ENCODE measurements at places on chromosomes 2 and 18.

DNA sequence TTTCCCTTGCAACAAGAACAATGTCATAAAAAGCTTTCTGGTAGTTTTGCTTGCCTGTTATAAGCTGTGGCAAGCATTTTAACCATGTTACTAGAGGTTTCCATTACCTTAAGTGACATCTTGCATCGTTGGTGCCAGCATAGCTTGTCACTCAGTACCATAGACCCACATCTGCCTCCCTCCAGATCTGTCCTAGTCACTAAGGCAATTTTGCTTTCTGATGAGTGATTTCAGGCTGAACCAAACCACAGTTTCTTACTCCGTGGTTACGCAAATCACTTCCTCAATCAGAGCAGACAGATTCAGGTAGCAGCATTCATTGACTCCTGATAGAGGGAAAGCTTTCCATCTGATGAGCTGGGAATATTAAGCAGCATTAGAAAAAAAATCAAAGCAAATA lies 1057.5 kb upstream of the FAM98A start:
- no peak for DNase-seq

GRCh38 chr2:84694088-84694622 lies 177.9 kb downstream of the DNAH6 start:
- DNase-seq, result peak; percentile 21

GRCh38 chr2:29187926-29188325 lies 72.7 kb downstream of the CLIP4 start:
- no peak for DNase-seq

DNA sequence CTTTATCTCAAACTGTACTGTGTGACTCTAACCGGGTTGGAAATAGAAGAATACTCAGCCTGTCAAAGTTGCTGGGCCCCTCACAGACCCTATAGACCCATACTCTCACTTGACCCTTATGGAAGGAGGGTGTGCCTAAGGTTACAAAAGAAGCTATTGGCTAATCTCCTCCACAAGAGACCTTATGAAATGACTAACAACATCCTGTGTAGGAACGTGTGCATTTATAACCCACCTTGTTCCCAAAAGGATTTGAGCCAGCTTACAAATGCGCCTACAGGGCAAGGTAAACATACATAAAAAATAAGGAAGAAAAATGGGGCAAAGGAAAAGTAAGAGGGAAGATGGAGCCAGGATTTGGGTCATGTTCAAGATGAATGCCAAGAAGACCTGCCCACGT lies 225.4 kb upstream of the SMAD2 start:
- DNase-seq, result no peak

GRCh38 chr2:138034536-138034935 lies 70.3 kb downstream of the HNMT start:
- DNase-seq, result no peak

GRCh38 chr2:190255676-190256075 lies 64.0 kb downstream of the HIBCH start:
- DNase-seq, result no peak

GRCh38 chr18:63505566-63506335 lies 29.0 kb downstream of the SERPINB5 start:
- peak; percentile 74 for DNase-seq

GRCh38 chr2:139411236-139411635 lies 631.0 kb upstream of the NXPH2 start:
- no peak for DNase-seq

- DNase-seq, result no peak
Measured at GRCh38 chr2:160517731-160518130, 24.1 kb upstream of the RBMS1 start.

GRCh38 chr2:237642038-237642734 lies 14.8 kb downstream of the LRRFIP1 start:
- no peak for DNase-seq

DNA sequence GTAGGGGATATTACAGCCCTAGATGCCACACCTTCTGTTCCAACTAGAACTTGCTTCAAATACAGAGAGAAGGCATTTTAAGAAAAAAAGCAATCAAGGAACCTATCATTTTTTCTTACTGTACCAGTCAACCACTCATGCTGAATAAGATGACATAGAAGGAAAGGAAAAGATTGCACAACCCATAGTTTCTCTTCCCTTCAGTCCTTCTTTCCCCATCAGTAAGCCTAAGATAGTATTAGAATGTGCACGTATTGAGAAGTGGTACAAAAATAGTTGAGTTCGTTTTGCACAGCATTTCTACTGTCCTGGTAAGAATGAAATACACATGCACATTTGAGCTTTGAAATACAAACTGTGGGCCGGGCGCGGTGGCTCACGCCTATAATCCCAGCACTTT lies 27.0 kb upstream of the HK2 start:
- DNase-seq, result no peak

DNA sequence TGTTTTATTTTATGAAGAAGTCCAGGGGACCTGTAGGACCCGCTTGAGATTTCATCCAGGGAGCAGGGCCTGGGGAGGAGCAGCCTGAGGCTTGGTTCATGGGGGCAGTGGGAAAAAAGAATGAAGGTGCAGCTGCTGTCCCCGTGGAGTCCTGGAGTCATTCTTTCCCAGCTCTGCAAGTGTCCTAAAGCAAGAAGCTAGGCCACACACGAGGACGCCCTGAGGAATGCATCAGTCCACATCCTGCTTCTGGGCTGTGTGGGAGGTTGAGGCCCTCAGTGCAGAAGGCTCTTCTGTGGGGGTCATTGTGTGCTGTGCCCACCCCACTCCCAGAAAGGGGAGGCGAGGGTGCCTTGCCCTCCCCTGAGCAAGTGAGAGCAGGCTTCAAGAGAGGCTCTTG lies 179.9 kb upstream of the HS6ST1 start:
- no peak for DNase-seq

DNA sequence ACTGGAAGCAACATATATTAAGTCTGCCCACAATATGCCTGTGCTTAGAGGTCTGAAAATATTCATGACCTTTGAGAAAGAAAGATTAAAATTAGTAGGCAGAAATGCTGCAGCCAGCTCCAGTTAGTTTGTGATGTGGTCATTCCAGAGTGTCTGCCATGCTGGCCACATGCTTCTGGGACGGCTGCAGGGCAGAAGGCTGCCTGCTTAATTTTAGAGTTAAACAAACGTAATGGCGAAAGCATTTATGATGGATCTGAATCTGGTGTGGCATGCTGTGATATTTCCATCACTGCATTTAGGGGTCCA lies 95.4 kb downstream of the FHOD3 start:
- DNase-seq, result no peak

- DNase-seq, result no peak
Measured at GRCh38 chr2:45891719-45892424, 240.4 kb downstream of the PRKCE start.

DNA sequence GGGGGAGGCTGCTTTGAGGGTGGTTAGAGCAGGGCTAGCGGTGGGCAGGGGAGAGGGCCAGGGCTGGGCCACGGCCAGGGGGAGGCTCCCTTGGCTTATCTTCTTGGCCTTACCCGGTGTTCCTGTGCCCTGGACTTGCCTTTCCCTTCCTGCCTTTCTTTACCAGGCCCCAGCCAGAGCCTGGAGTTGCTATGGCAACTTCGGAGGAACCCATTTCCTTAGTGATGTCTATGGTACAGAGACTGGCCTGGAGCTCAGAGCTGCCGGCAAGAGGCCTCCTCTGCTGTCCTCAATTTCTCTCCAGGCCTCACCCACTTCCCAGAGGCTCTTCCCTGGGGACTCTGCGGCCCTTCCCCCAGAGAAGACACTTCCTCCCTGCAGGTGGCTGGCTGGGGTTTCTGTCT lies 11.5 kb downstream of the SPEG start:
- peak; percentile 25 for DNase-seq

DNA sequence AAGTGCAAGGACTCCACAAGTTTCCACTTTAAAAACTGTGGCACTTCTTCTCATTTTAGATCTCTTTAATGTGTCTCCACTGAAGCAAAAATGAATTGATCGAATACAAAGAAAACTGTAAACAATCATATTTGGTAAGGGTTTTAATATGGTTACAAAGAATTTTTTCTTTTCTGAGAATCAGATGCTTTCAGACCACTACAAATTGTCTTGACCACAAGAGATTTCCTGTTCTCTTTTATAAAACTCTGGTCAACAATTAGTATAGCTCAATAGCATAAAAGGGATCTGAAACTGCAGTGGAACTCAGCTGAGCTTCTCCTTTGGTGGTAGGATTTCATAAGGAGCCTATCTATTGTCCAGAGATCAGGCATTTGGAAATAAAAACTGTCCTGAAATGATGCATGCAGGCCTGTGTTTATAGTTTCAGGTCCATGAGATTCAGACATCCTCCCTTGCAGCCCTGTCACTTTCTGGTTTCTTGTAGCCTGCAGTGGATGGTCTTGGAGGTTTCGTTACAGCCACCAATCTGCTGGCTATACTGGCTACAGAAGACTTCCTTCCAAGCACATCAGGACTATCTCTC lies 120.0 kb downstream of the DOCK10 start:
- peak; percentile 61 for DNase-seq

GRCh38 chr2:201909961-201910361 lies 103.6 kb downstream of the CDK15 start:
- DNase-seq, result peak; percentile 60

- no peak for DNase-seq
Measured at GRCh38 chr18:79784965-79785770, 12.6 kb upstream of the KCNG2 start.

DNA sequence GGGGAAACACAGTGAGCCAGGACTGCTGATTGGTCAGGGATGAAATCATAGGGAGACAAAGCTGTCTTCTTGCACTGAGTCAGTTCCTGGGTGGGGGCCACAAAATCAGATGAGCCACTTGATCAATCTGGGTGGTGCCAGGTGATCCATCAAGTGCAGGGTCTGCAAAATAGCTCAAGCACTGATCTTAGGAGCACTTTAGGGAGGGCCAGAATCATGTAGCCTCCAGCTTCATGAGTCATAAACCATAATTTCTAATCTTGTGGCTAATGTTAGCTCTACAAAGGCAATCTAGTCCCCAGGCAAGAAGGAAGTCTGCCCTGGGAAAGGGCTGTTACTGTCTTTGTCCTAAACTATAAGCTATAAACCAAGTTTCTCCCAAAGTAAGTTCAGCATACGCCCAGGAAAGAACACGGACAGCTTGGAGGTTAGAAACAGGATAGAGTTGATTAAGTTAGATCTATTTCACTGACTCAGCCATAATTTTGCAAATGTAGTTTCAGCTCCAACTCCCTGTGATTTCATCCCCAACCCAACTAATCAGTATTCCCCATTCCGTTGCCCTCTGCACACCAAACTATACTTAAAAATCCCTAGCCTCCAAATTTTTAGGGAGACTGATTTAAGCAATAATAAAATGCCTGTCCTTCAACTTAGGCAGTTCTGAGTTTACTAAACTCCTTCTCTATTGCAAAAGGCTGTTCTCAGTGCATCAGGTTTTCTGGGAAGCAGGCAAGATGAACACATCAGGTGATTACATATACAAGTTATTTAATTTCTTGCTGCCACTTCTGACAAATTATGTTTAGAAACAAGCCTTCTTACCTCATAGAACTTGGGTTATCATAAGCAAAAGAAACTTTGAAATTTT lies 226.9 kb upstream of the SPOPL start:
- DNase-seq, result no peak

DNA sequence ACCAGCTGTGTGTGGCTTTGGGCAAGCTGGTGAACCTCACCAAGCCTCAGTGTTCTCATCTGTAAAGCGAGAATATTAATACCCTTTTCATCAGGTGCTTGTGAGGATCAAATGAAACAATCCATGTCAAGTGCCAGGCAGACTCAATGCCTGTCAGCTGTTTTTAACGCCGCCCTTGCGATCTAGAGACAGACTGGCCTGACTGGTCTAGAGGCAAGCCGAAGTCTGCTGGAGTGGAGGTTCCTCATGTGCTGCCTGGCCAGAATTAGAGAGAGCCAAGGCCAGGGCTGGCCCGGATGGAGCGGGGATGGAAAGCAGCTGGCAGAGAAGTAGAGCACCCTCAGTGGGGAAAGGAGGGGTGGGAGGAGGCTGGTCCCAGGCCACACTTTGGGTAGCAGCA lies 74.5 kb upstream of the B3GNT7 start:
- no peak for DNase-seq

DNA sequence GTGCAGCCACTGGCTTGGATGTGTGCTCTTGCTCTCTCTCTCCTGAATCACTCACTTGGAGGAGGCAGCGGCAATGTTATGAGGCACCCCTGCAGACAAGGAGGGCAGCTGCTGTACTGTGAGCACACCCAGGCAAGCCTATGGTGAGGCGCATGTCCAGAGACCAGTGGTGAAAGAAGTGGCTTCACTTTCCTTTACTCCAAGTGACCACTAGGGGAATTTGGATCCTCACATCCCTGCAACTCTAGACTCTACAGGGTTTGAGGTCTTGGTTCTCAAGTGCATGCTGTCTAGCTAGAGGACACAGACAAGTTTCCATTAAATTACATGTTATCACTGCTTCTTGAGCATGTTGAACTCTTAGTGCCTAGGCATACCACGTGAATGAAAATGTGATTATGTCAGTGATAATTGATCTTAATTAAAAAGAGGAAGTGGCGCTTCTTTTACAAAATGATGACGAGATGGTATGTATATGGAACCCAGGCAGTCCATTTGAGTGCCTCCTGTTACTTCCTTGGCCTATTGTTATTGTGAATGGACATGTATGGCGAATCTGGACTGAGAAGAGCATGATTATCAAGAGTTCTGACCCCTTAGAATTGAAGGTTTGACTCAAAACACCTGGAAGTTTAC lies 181.0 kb upstream of the CDH2 start:
- peak; percentile 13 for DNase-seq

GRCh38 chr2:100708333-100708732 lies 111.6 kb upstream of the NPAS2 start:
- DNase-seq, result no peak

DNA sequence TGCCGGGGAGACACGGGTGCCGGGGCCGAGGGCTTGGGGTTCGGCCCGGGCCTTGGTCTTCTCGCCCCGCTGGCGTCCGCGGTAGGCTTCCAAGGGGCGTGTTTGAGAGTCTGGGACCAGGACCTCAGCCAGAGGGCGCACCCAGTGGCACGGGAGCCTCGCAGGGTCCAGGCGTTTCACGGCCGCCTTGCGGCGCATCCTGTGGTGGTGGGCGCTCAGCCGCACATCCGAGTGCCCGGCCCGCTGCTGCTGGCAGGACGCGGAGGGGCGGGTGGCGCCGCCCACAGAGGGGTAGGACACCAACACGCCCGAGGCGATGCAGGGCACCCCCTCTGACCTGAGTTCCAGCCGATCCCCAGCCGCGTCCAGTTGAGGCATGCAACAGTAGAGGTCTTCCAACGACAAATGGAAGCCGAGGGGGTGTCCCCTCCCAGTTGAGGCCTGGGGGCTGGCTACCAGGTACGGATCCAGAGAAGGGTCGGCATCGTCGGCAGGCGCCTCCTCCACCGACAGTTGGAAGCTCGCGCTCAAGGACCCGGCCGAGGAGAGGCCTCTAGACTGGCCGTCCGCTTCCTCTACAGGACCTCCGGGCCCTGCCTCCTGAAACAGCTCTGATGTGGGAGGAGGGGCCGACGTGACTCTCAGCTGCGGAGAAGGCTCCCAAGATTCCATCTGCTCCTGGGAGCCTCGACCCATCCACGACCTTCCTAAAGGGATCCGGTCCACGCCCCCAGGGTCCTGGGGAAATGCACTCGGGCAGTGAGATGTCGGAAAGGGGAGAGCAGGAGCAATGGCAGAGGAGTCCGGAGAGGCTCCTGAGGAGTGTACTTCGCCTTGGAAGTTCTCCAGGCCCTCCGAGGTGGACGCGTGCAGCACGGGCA lies 6.3 kb downstream of the C2orf81 start:
- peak; percentile 50 for DNase-seq

All from hematopoietic multipotent progenitor cell treated with erythropoietin and hydrocortisone succinate and interleukin-3 and kit ligand, for 4 days (in vitro differentiated cells).